ENCODE measurements at places on chromosomes 1 and 21. TPM values are rescaled to one million over a fixed set of nuclear protein-coding genes. Genes with fewer than 3 reads are reported as not detected.
A peak's percentile ranks its signal among the peaks of the same experiment; 100 is the strongest.

DNA sequence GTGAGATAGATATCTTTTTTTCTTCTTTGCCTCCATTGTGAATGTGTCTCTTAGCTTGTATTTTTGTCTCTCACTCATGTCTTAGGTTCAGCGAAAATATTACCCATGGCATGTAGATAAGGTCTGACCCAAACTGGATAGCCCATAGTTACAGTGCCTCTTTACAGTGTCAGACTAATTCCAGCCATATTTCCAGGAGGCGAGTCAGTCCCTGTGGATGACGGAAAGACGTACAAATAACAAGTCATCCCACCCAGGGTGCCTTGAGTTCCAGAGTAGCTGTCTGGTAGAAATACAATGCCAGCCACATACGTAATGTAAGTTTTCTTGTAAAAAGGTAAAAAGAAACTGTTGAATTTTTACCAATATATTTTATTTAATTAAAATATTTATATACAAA, 157.3 kb downstream of the ZNF281 start:
- peaks cover 14% of the 10 kb centered on the region for H3K27me3 ChIP-seq
- H3K4me1 ChIP-seq = no peaks in the 10 kb centered on the region
- no peaks in the 10 kb centered on the region for H3K36me3 ChIP-seq
- H3K27ac ChIP-seq = no peak overlapping the region
- no peak for DNase-seq
- no peak overlapping the region for H3K4me3 ChIP-seq

KCNJ9 gene
- total RNA-seq = not detected

LCE6A gene
- total RNA-seq = not detected

DNA sequence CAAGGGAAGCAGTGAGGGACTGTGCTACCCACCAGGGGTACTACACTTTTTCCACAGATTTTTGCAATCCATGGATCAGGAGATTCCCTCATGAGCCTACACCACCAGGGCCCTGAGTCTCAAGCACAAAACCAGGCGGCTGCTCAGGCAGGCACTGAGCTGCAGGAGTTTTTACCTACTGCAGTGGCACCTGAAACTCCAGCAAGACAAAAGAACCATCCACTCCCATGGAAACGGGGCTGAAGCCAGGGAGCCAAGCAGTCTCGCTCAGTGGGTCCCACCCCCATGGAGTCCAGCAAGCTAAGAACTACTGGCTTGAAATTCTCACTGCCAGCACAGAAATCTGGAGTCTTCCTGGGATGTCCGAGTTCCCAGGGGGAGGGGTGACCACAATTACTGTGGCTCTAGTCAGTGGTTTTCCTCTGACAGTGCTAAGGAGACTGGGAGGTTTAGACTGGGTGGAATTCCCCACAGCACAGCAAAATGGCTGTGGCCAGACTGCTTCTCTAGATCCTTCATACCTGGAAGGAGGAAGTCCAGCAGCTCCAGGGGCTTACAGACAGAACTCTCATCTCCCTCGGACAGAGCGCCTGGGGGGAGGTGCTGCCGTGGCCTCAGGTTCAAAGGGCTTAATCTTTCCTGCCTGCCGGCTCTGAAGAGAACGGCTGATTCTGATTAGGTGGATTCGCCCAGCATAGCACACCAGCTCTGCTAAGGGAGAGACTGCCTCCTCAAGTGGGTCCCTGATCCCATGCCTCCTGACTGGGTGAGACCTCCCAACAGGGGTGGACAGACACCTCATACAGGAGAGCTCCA, 437.8 kb downstream of the LTN1 start:
- no peaks in the 10 kb centered on the region for H3K36me3 ChIP-seq
- H3K4me3 ChIP-seq = no peak overlapping the region
- H3K27ac ChIP-seq = peak overlapping the region; percentile 12
- no peaks in the 10 kb centered on the region for H3K27me3 ChIP-seq
- H3K4me1 ChIP-seq = no peaks in the 10 kb centered on the region

HMCN1 gene
- 0.57 TPM for total RNA-seq

GRCh38 chr1:94992161-94992560, 65.3 kb upstream of the CNN3 start:
- H3K4me1 ChIP-seq = peaks cover 8% of the 10 kb centered on the region
- no peak overlapping the region for H3K27ac ChIP-seq
- no peak for DNase-seq
- H3K4me3 ChIP-seq = no peak overlapping the region
- no peaks in the 10 kb centered on the region for H3K27me3 ChIP-seq
- H3K36me3 ChIP-seq = peaks cover 7% of the 10 kb centered on the region

DNA sequence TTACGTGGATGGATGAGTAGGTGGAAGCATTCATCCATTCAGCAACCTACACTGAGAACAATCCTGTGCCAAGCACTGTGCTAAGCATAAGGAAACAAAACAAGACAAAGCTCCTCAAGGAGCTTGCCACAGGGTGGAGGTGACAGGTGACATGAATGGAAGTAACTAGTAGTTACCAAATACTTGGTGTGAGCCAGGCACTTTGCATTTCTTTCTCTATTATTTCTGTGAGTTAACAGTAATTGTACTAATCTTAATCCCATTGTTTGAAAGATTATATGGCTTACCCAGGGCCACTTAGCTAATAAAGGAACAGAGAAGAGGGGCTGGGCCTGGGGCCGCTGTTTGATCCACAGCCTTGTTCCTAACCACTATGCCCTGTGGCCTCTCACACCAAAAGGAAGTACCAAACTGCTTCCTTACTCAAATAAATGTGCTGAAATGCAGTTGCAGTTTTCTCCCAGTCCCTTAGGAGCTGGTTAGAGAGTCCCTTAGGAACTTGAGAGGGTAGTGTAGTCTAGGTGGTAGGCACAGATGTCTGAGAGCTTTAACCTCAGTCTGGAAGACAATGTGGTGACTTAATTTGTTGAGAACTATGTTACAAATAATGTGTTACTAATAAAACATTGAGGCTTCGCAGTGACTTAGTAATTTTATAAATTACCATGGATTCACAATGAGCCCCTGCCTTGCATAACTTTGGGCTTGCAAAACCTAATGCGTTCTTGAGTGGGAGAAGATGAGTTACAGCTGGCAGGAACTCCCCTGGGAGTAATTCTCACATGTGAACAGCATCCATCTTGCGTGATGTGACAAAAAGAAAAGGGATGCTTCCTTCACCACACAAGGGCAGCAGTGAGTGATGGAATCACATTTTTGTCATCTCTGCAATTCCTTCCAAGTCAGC, 69.8 kb downstream of the MPZL1 start:
- no peak overlapping the region for H3K4me3 ChIP-seq
- no peaks in the 10 kb centered on the region for H3K36me3 ChIP-seq
- H3K4me1 ChIP-seq = no peaks in the 10 kb centered on the region
- H3K27ac ChIP-seq = peak overlapping the region; percentile 41
- no peaks in the 10 kb centered on the region for H3K27me3 ChIP-seq
- DNase-seq = no peak

DNA sequence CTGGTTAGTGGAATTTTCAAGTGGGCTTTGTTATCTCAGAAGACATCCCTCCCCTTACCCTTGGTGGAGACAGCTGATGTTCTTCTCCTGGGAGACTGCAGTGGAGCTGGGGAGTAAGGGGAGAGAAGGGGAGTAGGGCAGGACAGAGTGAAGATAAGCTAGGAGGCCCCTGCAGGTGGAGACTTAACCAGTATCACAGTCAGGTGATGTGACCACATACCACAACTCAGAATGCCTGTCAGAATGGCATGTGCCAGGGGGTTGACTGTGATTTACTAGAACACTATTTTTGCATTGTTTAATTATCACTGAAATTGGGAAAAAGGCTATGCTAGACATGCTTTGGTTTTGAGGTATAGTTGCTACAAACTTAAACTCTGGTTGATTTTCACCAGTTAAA, 124.6 kb downstream of the NRDC start:
- peaks cover 6% of the 10 kb centered on the region for H3K4me1 ChIP-seq
- no peak overlapping the region for H3K4me3 ChIP-seq
- DNase-seq = no peak

- no peak for DNase-seq
- H3K36me3 ChIP-seq = peaks cover 3% of the 10 kb centered on the region
- H3K27me3 ChIP-seq = no peaks in the 10 kb centered on the region
- peaks cover 30% of the 10 kb centered on the region for H3K4me1 ChIP-seq
- H3K4me3 ChIP-seq = peak overlapping the region; percentile 85
- peak overlapping the region; percentile 69 for H3K27ac ChIP-seq
Observed at GRCh38 chr1:91883470-91883869, 2.5 kb downstream of the TGFBR3 start.

GRCh38 chr1:243465081-243465480, 209.2 kb downstream of the SDCCAG8 start:
- no peaks in the 10 kb centered on the region for H3K27me3 ChIP-seq
- no peaks in the 10 kb centered on the region for H3K4me1 ChIP-seq
- DNase-seq = no peak
- H3K27ac ChIP-seq = no peak overlapping the region

- H3K4me1 ChIP-seq = no peaks in the 10 kb centered on the region
- no peak for DNase-seq
- no peaks in the 10 kb centered on the region for H3K27me3 ChIP-seq
Observed at GRCh38 chr1:189659731-189660130, 817.9 kb downstream of the BRINP3 start.

CCDC181 gene
- total RNA-seq = not detected

- peak overlapping the region; percentile 90 for H3K27ac ChIP-seq
- no peak for DNase-seq
- H3K4me1 ChIP-seq = peaks cover 20% of the 10 kb centered on the region
- H3K27me3 ChIP-seq = no peaks in the 10 kb centered on the region
- H3K36me3 ChIP-seq = peaks cover 2% of the 10 kb centered on the region
Observed at GRCh38 chr1:93816970-93817678, 61.9 kb downstream of the DNTTIP2 start.

GRCh38 chr1:8158995-8159394, 132.9 kb upstream of the ERRFI1 start:
- H3K27me3 ChIP-seq = no peaks in the 10 kb centered on the region
- no peak overlapping the region for H3K4me3 ChIP-seq
- no peak for DNase-seq
- H3K4me1 ChIP-seq = peaks cover 7% of the 10 kb centered on the region

- H3K4me1 ChIP-seq = peaks cover 7% of the 10 kb centered on the region
- peaks cover 17% of the 10 kb centered on the region for H3K27me3 ChIP-seq
- H3K36me3 ChIP-seq = no peaks in the 10 kb centered on the region
- no peak for DNase-seq
Observed at GRCh38 chr1:27001570-27002360, 8.3 kb downstream of the TRNP1 start.
